ENCODE measurements at places on chromosomes 3 and 15. TPM values are rescaled to one million over a fixed set of nuclear protein-coding genes. Genes with fewer than 3 reads are reported as not detected.

- H3K27me3 ChIP-seq, result no peaks in the 10 kb centered on the region
- no peaks in the 10 kb centered on the region for H3K36me3 ChIP-seq
- DNase-seq, result no peak
- 0 out of 2 replicates have a peak, but pooled peaks cover 6% of the 10 kb centered on the region for H3K4me1 ChIP-seq
- no peak overlapping the region for H3K27ac ChIP-seq
- no peak overlapping the region for H3K4me3 ChIP-seq
These were observed 71.5 kb downstream of the SSR3 start for GRCh38 chr3:156483426-156483825.

- no peak for DNase-seq
- H3K4me1 ChIP-seq, result peaks cover 10% of the 10 kb centered on the region
- no peaks in the 10 kb centered on the region for H3K27me3 ChIP-seq
- H3K4me3 ChIP-seq, result no peak overlapping the region
- no peak overlapping the region for H3K27ac ChIP-seq
These were observed 837.2 kb downstream of the NTRK3 start for GRCh38 chr15:87419344-87419743.

DNA sequence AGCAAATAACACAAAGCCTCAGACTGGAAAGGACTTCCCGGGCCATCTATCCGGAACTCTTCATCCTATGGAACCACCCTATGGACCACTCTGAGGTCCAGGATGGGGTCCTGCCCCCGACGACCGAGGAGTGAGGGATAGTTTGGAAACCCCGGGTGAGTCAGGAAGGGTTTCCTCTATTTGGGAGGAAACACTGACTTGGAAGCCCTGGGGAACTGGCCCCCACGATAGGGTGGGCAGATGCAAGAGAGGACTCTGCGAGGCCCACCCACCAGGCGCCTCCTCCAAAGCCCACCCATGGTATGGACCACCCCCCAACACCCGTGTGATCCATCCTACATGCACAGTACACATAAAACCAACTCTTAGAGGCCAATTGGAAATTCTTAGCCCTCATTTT is 69.4 kb downstream of the CPN2 start:
- DNase-seq, result no peak
- no peak overlapping the region for H3K27ac ChIP-seq
- H3K4me3 ChIP-seq, result no peak overlapping the region
- peaks cover 15% of the 10 kb centered on the region for H3K4me1 ChIP-seq
- H3K27me3 ChIP-seq, result no peaks in the 10 kb centered on the region
- no peaks in the 10 kb centered on the region for H3K36me3 ChIP-seq

GRCh38 chr3:141225939-141226338 is 5.7 kb upstream of the PXYLP1 start:
- H3K27me3 ChIP-seq, result peaks cover 19% of the 10 kb centered on the region
- no peak overlapping the region for H3K4me3 ChIP-seq
- no peak overlapping the region for H3K27ac ChIP-seq
- H3K36me3 ChIP-seq, result peaks cover 12% of the 10 kb centered on the region
- H3K4me1 ChIP-seq, result peaks cover 34% of the 10 kb centered on the region

DNA sequence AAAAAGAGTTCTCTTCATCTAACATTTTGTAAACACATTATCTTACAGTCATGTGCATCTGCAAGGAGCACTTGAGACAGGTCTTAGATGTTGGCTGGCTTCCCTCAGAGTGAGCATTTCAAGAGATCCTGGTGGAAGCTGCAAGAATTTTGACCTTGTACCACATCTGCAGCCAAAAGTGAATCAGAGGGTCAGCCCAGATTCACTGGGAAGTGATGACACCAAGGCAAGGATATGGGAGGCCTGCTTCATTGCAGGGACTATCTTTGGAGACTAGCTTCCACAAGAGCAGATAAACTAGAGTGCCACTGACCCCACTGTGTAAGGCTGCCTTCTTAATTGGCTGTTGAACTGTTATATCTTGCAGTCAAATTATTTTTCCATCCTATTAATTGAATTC is 21.3 kb upstream of the GADL1 start:
- peaks cover 10% of the 10 kb centered on the region for H3K4me1 ChIP-seq
- no peak for DNase-seq
- no peaks in the 10 kb centered on the region for H3K27me3 ChIP-seq
- no peak overlapping the region for H3K27ac ChIP-seq
- H3K4me3 ChIP-seq, result no peak overlapping the region
- no peaks in the 10 kb centered on the region for H3K36me3 ChIP-seq

- H3K27ac ChIP-seq, result no peak overlapping the region
- no peaks in the 10 kb centered on the region for H3K27me3 ChIP-seq
- H3K4me3 ChIP-seq, result no peak overlapping the region
- H3K4me1 ChIP-seq, result peaks cover 27% of the 10 kb centered on the region
- H3K36me3 ChIP-seq, result no peaks in the 10 kb centered on the region
These were observed 518.1 kb downstream of the ROBO1 start for GRCh38 chr3:79249701-79250100.

The GOLGA6L10 gene
- total RNA-seq, result not detected

The TMCO5A gene
- not detected for total RNA-seq

Data from GM23338 (cell line).